ENCODE measurements at places on chromosomes 3 and 15.

DNA sequence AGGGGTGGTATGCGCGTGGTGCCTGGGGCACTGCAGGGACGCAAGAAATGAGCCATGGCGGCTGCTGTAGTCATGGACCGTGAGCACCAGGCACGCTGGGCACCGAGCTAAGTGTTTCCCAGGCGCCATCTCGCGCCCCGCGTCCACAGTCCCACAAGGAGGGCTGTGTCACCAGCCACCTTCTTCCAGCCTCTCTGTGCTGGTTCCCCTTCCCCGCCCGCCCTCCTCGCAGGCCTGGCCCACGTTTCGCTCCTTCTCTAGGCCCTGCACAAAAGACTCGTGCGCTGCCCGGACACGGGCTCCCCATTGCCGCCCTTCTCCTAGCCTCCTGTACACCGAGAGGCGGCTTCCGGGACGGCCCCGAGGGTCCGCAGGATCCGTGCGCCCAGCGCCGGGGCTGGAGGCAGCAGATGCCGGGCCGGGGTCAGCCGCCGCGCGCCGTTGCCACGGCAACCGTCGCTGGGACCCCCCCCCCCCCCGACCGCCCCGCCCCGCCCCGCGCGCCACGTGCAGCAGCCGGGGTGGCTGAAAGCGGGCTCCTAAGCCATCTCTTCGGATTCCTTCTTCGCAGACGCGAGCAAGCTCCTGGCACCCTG lies 113.4 kb downstream of the SRGAP3 start:
- DNase-seq: no peak

- no peak for DNase-seq
Observed at GRCh38 chr3:36740787-36741186, 23.6 kb downstream of the DCLK3 start.

- no peak for DNase-seq
Observed at GRCh38 chr15:75416584-75416983, 34.9 kb downstream of the SIN3A start.

- no peak for DNase-seq
Observed at GRCh38 chr3:60913474-60913873, 337.8 kb downstream of the FHIT start.

GRCh38 chr3:20773320-20773984 lies 587.4 kb upstream of the SGO1 start:
- no peak for DNase-seq

GRCh38 chr15:93469994-93470393 lies 381.0 kb upstream of the RGMA start:
- no peak for DNase-seq

DNA sequence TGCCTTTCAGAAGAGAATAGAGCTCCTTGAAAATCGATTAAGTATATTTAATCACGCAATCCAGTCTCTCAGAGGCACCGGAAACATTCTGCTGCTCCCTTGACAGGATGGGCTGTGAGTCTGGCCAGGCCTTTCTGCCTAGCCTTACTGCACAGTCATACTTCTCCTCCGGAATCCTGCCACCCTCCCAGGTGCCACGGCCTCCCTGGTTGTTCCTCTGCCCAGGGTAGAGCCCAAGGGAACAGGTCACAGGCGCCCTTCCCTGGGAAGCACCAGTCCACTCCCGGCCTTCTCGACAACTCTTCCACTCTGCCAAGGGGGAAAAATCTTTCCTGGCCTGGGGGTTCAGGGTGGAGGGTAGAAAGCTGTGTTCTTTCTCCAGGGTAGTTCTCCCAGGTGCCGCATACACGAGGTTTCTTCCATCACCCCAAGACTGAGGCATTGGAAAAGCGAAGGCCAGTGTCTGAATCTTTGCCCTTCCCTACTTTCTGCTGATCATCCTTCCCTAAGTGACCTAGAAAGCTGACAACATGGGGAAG lies 17.4 kb upstream of the SYNM start:
- DNase-seq: no peak

GRCh38 chr3:196311-197148 lies at the start of gene CHL1:
TSS of gene CHL1 (plus strand) at chr3:196763. CDS start at chr3:319777, 123,014 bp downstream.
- no peak for DNase-seq

- DNase-seq: no peak
Observed at GRCh38 chr15:29018995-29019976, 133.5 kb downstream of the APBA2 start.

GRCh38 chr3:4935347-4935746 lies 43.9 kb upstream of the BHLHE40 start:
- no peak for DNase-seq

DNA sequence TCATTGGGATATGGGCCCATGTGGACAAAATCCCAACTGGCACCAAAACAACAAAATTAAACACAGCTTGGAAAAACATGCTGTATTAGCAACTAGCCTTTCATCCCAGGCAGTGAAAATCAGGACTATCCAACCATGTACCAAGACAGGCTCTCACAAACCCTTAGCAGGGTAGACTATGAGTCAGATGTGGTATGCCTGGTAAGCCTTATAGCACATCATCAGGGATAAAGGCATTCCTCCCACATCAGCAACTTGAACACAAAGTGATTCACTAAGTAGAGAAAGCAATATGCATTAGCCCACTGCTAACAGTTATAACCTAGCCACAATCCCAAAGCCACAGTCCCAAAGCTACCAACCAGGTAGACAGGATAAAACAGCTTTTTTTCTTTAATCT lies 8.0 kb downstream of the CEP152 start:
- DNase-seq: no peak

GRCh38 chr3:56476771-56477170 lies 8.5 kb upstream of the ERC2 start:
- no peak for DNase-seq

GRCh38 chr15:58686286-58686685 lies 63.2 kb downstream of the ADAM10 start:
- no peak for DNase-seq

GRCh38 chr15:101382544-101382943 lies 87.5 kb upstream of the SNRPA1 start:
- no peak for DNase-seq
